ENCODE measurements at places on chromosomes 3 and 15.
A peak's percentile ranks its signal among the peaks of the same experiment; 100 is the strongest.

DNA sequence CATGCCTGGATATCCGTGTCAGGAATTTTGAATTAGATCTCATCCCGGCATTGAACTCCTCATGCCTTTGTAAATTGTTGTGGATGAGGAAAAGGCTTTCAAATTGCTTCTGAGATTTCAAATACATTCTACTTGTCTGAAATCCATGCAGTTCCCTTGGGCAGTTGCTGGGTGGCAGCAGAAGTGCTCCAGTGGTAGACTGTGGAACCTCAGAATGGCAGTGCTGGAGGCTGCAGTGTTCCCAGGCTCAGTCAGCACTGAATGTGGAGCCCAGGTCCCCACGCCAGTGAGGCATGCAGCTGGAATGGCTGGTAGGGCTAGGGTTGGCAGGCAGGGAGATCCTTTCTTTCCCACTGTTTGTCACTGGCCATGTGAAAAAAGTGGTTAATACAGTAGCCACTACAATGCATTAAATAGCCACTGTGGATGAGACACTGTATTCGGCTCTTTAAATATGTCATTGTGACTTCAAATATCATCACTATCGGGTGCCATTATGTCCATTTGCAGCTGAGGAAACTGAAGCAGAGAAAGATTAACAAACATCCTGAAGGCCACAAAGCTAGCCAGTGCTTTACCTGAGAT is 98.6 kb downstream of the TPRG1 start:
- DNase-seq = peak; percentile 43

DNA sequence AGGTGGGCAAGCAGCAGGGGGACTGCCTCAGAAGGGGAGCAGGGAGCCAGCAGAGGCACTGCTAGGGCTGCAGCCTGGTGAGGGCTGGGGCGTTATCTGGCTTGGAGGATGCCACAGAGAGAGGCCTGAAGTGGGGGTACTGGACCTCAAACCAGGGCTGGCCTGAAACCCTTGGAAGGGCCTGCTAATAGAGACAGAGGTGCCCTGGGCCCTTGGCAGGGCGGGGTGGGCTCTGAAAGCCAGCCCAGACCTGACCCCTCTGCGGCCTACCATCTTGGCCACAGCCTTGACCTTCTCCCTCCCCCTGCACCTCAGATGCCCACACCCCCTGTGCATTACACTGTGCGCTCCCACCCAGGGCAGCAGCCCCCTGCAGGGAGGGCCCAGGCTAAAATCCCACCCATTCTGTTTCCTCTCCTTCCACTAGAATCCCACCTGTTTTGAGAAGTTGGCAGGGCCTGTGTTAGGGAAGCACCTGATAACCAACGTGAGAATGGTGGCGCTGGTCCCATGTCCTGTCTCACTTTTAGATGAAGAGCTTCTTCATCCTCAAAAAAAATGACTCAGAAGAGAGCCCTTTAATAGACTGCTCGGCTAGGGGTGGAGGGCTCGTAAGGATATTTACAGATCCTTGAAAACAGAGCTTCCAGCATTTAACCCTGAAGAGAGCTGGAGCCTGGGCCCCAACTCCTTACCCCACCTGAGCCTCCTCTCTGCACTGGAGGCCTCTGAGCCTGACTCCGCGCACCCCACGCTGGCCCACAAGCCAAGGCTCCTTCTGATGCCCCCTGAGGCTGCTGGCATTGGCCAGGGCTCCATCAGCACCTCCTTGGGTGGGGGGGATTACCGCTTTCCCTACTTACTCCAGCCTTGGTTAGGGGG is 29.8 kb downstream of the LOXL1 start:
- DNase-seq = no peak

GRCh38 chr15:31130576-31131237 is 29.2 kb upstream of the TRPM1 start:
- DNase-seq = no peak

GRCh38 chr3:14145670-14146380 is 21.0 kb downstream of the TMEM43 start:
- DNase-seq = no peak

- no peak for DNase-seq
These were observed 765.5 kb downstream of the VGLL3 start for GRCh38 chr3:86225461-86225860.

- no peak for DNase-seq
These were observed 279.8 kb downstream of the ZPLD1 start for GRCh38 chr3:102714567-102714966.

GRCh38 chr3:141878817-141879216 is 2.4 kb downstream of the ATP1B3 start:
- no peak for DNase-seq

- no peak for DNase-seq
These were observed 90.2 kb upstream of the PRR20G start for GRCh38 chr3:127377801-127378655.

DNA sequence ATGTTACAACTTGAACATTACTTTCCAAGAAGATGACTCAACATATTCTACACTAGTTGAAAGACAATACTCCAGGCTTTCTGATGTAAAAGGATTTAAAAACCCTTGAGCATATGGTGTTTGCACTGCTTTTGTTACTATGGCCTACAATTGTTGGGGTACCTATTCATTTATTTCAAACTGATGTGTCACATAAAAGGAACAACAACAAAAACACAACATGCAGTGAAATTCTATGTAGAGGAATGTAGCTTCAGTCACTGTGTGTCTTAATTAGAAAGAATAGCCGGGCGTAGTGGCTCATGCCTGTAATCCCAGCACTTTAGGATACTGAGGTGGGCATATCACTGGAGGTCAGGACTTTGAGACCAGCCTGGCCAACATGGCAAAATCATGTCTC is 1.6 kb downstream of the SPATA16 start:
- no peak for DNase-seq

GRCh38 chr15:51048308-51048707 is 46.4 kb downstream of the TNFAIP8L3 start:
- no peak for DNase-seq

DNA sequence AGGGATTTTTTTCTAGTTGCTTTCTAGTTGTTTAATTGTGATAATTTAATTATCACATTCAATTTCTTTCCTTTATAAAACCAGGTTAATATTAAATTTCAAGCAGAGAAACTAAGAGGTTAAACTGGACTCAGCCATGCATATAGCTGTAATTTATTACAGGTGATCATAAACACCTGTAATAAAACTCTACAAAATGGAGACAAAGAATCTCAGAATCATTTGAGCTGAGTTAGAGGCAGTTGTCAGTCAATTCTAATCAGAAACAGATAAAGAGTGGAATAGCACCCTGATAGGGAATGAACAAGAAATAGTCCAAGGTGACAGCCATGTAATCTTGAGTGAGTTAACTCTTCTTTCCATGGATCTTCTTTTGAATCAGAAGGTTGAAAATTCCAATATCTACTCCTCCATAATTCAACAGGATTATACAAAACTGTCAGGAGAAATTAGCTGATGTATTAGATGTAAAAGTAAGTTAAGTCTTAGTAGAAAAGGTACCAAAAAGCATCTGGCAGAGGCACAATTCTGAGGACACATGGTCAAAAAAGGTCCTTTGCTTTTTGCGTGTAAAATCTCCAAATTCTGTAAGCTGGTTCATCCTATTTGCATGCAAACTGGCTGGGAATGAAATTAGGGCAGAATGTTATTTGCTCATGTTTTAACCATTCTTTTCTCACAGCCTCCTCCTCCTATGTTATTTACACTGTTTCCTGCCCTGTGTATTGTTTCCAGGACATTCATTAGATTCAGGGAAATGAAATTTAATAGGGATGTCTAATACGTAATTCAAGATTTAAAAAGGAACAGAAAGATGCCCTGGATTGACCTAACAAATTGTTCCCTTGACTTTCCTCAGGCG is 39.4 kb upstream of the B3GNT5 start:
- DNase-seq = no peak

GRCh38 chr3:46695962-46696894 is 2.7 kb upstream of the ALS2CL start:
- no peak for DNase-seq

DNA sequence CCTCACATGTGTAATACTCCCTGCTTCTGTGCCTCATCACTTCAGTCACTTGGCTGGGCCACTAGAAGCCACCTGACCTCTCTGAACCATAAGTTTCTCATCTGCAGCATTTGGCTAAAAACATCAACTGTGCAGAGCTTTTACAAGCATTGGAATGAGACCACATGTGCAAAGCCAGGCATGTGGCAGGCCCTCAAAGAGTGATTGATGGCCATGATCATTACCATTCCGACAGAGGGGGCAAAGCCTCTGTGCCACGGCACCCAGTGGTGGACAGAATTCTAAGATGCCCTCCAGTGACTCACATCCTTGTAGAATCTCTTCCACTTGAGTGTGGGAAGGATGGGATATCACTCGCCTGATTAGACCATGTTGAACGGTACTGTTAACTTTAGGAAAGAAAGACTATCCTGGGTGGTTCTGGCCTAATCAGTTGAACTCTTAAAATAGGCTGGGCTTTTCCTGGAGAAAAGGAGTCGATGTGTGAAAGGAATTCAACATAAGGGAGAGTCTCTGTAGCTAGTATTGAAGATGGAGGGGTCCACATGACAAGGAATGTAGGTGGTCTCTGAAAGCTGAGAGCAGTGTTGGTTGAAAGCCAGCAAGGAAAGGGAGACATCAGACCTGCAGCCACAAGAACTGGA is 13.5 kb downstream of the CDCP1 start:
- DNase-seq = no peak

GRCh38 chr3:121796970-121797369 is 37.9 kb downstream of the IQCB1 start:
- DNase-seq = no peak

DNA sequence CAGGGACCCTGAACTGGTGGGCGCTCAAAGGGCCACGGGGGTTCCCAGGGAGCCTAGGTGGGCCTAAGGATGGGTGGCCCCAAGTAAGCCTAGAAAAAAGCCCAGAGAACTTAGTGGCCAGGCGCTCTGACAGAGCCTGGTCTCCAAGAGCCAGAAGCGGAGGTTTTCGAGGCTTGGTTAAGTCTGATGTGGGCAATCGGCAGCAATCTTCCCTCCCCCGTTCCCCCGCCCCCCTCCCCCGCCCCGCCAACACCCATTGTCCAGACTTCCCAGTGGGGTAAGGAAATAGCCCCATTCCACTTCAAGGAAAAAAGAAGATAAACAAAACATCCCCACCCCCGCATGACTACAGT is 6.7 kb downstream of the EOMES start:
- DNase-seq = no peak

GRCh38 chr3:102223132-102223531 is 211.7 kb upstream of the ZPLD1 start:
- DNase-seq = no peak

DNA sequence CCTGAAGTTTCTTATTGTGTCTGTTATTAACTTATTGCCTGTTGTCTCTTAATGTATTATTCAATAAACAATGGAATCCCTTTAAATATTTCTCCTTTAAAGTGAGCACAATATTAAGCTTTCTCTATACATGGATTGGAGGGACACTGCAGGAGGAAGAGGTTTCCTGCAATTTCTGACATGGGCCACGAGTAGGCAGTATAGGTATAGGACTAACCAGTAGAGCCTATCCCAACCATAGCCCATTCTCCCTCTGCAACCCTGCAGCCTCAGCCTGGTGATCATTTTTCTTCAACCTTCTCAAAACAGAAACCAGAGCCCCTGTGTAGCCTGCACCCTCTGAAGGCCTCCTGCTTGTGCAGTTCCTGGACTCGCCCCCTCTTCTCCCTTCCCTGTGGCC is 124.8 kb downstream of the NEK10 start:
- DNase-seq = no peak

GRCh38 chr3:121818578-121818977 is 16.3 kb downstream of the IQCB1 start:
- no peak for DNase-seq

GRCh38 chr3:169822091-169822490 is 9.4 kb upstream of the LRRC34 start:
- no peak for DNase-seq

GRCh38 chr3:188338086-188338485 is 184.1 kb downstream of the LPP start:
- no peak for DNase-seq

DNA sequence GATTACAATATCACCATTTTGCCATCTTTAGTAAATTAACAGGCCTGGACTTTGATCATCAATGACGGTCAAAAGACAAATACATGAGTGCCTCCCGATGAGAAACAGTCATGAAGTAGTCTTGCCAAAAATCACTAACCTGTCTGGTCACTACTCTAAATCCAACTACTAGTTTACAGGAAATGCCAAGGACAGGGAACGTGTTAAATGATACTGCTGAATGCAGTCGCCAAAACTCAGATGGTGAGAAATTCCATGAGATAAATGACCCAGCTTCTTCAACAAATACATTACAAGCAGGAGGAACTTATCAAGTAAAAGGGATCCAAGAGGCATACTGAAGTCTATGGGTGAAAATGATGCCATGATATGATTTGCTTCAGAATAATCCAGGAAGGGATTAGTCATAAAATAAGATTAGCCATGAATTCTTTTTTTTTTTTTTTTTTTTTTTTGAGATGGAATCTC is 35.8 kb upstream of the ATP13A3 start:
- no peak for DNase-seq

- DNase-seq = peak; percentile 8
These were observed 18.1 kb upstream of the SLC22A13 start for GRCh38 chr3:38247366-38248035.

DNA sequence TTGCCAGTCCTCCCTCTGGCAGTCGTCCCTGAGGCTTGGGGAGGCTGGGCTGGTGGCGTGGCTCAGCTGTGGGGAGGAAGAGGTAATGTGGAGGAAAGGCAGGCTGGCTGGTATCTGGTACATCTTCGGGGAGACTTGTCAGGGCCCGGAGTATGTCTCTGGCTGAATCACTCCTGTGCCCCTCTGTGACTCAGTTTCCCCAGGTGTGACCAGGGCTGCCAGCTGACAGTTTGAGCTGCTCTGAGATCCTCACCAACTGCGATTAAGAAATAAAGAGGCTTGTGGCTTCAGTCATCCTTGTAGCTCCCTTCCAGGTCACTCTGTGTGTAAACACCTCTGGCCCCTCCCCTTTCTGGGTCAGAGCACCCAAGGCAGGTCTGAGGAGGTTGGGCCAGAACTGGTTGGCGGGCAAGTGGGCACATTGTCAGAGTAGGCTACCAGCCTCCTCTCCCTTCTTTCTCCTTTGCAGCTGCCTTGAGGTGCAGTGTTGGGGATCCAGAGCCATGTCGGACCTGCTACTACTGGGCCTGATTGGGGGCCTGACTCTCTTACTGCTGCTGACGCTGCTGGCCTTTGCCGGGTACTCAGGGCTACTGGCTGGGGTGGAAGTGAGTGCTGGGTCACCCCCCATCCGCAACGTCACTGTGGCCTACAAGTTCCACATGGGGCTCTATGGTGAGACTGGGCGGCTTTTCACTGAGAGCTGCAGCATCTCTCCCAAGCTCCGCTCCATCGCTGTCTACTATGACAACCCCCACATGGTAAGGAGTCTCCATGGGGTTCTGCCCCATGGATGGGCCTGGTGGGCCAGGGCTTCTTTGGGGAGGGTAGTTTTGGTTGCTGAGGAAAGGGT is 3.0 kb downstream of the TEX264 start:
- no peak for DNase-seq

GRCh38 chr3:127410678-127411077 is 122.8 kb upstream of the PRR20G start:
- DNase-seq = no peak

GRCh38 chr3:181808053-181808452 is 96.3 kb downstream of the SOX2 start:
- DNase-seq = no peak
